NCI-H774 (cell line): ENCODE measurements at places on chromosomes 13 and 19.

DNA sequence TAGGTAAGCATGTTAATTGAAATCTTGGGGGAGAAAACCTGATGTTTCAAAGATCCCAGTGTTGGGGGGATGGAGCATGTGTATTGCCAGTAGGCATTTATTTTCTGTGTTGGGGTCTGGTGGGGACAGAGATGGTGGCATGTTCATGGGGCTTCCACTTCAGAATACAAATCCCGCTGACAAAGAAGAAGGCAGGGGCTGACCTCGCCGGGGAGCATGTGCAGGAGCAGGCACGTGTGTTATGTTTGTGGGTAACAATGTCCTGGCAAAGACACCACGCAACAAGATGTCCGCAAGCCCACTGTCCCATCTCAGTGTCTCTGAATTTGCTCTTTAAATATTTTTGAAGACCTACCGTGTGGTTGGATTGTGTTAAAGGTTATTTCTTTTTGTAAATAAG is 164.5 kb downstream of the TEX29 start:
- no peak for DNase-seq

DNA sequence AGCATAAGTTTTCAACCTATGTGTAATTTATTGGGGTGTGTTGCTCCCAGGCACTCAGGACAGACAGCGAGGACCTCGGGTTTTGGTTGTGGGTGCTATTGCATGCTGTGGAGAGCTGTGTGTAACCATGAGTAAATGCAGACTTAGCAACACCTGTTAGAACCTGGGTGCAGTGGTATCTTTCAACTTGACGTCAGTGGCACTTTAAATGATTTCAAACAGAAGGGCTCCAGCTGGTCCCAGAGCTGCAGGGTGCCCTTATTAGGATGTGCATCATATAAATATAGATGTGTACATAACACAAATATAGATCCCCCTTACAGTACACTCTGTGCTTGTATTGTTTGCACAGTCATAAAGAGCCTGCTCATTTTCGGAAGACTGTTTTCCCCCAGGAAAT is 228.3 kb upstream of the IRS2 start:
- DNase-seq = peak; percentile 91

DNA sequence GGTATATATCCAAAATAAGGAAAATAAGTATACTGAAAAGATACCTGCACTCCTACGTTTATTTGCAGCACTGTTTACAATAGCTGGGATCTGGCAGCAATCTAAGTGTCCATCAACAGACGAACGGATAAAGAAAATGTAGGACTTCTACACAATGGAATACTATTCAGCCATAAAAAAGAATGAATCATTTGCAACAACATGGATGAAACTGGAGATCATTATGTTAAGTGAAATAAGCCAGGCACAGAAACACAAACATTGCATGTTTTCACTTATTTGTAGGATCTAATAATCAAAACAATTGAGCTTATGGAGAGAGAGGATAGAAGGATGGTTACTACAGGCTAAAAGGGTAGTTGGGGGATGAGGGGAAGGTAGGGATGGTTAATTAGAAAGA is 494.0 kb downstream of the UQCRFS1 start:
- no peak for DNase-seq

GRCh38 chr13:78420814-78421213 is 182.5 kb downstream of the POU4F1 start:
- DNase-seq = no peak

GRCh38 chr13:46726347-46726746 is 70.6 kb downstream of the ESD start:
- no peak for DNase-seq

DNA sequence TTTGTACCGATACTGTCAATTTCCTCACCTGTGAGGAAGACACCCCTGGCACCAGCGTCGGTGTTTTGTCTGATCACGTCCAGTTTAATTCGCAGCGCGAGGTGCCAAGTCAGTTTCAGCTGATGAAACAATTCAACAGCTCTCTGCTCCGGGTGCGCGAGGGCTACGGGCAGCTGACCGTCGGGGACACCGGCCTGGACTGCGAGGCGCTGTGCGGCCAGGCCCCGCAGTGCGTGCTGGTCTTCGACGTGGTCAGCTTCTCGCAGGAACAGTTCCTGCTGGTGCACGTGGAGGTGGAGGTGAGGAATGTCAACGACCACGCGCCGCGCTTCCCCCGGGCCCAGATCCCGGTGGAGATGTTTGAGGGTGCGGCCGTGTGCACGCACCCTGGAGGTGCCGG is 171.5 kb downstream of the OLFM4 start:
- no peak for DNase-seq

DNA sequence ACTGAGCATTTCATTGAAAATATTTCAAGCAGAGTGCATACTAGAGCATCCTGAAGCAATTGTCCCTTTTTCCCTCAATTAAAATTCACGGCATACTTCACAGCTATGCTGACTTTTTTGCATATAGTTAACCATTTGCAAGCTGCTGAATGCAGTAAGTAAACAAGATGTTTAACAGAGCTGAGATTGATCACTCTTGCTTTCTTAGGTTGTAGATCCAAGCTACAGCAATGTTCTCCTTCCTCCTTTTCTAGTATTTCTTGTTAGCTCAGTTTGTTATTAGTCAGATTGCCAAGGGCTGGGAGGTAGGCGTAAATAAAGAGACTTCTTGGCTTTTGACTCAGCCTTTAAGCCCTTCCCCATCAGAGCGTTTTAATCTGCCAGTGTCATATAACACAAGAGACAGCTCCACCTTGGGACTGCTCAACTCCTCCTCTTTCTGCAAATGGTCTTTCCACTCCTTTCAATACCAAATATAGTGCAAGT is at the start of gene SLITRK6:
Gene SLITRK6 (minus strand): TSS at position 323 of the 486 bp plus-strand sequence. CDS start 2,911 bp downstream, outside the sequence.
- DNase-seq = peak; percentile 33

- DNase-seq = no peak
Observed at GRCh38 chr13:73341748-73342147, 282.9 kb downstream of the KLF5 start.
